Astrocyte of the spinal cord (primary cell): ENCODE measurements at places on chromosomes 6 and 20.
A peak's percentile ranks its signal among the peaks of the same experiment; 100 is the strongest.

GRCh38 chr6:97009781-97010492, 85.4 kb downstream of the KLHL32 start:
- DNase-seq = no peak

GRCh38 chr6:164832410-164832809, 477.0 kb downstream of the C6orf118 start:
- DNase-seq = no peak

GRCh38 chr6:91827151-91827550, 1240.3 kb upstream of the MAP3K7 start:
- DNase-seq = no peak

DNA sequence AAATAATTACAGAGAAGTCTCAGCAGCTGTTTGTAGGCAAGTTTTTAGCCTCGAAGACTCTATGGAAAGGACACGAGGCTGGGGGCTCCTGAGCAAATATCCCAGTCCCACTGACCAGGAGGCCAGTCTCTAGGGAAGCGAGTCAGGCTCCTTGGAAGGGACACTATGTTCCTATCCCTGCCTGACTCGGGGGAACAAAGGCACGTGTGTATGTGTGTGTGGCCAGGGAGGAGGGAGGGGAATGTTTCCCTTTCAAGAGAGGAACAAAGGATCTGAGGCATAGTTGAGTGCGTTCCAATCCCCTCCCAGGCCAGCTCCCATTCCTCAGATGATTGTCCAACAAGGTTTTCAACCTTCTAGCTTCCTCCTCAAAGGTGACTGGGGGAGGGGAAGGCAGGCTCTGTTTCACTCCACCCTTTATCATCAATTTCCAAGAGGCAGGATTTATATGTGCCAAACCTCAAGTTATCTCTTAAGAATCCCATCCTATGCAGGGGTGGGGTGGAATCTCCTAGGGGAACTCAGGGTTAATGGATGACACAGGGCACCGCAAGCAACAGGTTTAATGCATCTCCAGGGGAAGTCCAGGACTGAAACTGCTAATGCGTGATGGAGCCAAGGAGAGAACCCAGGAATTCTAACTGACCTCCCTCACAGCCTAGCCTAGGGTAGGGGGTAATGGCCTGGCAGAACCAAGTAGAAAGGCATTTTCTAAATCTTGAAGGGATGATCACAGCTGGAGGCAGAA, 9.9 kb downstream of the BCL2L1 start:
- peak; percentile 87 for DNase-seq

DNA sequence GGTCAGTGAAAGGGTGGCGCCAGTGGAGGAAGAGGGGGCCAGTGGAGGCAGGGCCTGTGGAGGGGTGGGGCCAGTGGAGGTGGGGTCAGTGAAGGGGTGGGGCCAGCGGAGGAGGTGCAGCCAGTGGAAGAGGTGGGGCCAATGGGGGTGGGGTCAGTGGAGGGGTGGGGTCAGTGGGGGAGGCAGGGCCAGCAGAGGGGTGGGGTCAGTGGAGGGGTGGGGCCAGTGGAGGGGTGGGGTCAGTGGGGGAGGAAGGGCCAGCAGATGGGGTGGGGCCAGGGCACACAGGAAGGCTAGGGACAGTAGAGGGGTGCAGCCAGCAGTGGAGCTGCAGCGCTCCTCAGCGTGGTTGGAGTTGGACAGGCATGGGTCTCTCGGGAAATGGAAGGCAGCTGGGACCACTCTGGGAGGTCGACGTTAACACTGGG, 18.7 kb downstream of the ADRM1 start:
- DNase-seq = no peak

DNA sequence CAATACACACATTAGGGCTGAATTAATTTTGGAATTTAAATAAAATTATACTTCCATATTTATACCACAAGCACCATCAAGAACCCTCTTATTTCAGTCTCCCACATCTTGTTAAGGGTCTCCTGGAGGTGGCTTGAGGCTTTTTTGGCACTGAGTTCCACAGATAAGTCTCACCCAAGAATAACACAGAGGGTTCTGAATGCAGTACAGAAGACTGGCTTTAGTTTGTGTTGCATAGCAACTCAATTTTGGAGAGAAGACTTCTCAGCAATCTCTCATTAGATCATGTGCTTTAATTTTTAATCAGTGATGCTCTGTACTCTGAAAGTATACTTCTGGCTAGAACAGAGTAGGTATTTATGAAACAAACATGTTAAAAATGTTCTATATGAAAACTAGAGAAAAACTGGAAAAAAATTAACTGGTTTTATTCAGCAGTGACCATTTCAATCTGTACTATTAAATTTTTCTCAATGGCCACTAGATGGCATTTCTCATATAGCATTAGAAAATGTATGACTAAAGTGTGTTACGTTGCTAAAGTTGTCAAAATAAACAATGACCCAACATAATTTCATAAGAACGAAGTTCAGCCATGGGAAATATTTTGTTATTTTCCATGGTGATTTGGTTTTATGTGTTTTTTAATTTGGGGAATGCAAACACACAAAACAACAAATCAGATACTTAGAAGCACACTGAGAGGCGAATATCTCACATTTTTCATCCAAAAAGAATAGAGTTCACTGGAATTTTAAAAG, 32.7 kb upstream of the MAP7 start:
- peak; percentile 84 for DNase-seq

GRCh38 chr6:23775127-23775526, 350.9 kb upstream of the NRSN1 start:
- DNase-seq = peak; percentile 65

- DNase-seq = no peak
Observed at GRCh38 chr6:106214531-106214930, 111.0 kb downstream of the ATG5 start.
